Activated T-cell treated with anti-CD3 and anti-CD28 coated beads, Interleukin-2, amount 50 U/mL, for 72 hours (primary cell): ENCODE measurements at places on chromosomes 5 and 9. TPM values are rescaled to one million over a fixed set of nuclear protein-coding genes. Genes with fewer than 3 reads are reported as not detected.
A peak's percentile ranks its signal among the peaks of the same experiment; 100 is the strongest.

DNA sequence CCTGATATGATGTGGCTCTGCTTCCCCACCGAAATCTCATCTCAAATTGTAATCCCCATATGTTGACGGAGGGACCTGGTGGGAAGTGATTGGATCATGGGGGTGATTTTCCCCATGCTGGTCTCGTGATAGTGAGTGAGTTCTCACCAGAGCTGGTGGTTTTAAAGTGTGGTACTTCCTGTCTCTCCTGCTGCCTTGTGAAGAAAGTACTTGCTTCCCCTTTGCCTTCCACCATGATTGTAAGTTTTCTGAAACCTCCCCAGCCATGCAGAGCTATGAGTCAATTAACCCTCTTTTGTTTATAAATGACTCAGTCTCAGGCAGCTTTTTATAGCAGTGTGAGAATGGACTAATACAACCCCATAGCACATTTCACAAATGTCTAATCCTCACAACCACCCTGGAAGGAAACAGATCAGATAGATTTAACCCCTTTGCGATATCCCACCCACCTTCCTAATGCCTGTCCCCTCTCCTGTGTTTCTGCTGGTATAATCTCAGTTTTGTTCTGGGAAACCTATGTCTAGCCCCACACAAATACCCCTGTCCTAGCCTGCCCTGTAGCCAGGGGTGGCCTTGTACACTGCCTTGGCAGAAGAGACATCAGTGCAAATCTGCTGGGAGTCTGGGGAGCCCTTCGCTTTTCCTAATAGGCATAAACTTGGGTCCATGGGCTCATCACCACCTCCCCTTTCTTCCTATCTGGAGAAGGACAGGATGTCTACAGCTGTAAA, 157.0 kb upstream of the RAI14 start:
- DNase-seq, result peak; percentile 45

CCIN gene
- 0.12 TPM for total RNA-seq

FOXD4L5 gene
- total RNA-seq, result 0.25 TPM

DNA sequence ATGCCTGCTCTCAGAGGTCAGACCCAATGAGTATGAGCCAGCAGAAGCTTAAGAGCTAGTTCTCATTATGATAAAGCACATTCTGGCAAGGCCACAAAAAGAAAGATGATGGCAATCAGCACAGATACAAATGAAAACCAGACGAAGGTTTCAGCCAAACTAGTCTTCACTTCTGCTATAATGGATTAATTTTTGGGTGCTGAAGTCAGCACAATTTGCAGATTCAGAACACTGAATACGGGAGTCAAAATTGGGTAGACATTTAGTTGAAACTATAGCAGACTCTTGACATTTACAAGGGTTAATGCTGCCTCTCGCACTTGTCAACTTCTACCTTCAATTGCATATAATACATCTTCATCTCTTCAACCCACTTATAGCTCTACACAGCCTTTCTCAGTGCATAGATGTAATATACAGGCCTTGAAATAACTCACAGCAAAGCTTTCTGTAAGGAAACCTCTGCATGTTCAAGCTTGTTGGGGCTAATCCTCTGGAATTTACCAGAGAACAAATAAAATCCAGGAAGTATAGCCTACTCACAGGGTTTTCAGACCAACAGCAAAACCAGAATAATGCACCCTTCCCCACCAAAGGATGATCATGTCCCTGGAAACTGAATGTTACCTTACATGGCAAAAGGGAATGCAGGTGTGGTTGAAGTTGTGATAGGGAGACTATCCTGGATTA, 77.1 kb downstream of the BAAT start:
- DNase-seq, result no peak

GRCh38 chr5:141489841-141490240, 960 bp downstream of the PCDHGC5 start:
- no peak for DNase-seq

DNA sequence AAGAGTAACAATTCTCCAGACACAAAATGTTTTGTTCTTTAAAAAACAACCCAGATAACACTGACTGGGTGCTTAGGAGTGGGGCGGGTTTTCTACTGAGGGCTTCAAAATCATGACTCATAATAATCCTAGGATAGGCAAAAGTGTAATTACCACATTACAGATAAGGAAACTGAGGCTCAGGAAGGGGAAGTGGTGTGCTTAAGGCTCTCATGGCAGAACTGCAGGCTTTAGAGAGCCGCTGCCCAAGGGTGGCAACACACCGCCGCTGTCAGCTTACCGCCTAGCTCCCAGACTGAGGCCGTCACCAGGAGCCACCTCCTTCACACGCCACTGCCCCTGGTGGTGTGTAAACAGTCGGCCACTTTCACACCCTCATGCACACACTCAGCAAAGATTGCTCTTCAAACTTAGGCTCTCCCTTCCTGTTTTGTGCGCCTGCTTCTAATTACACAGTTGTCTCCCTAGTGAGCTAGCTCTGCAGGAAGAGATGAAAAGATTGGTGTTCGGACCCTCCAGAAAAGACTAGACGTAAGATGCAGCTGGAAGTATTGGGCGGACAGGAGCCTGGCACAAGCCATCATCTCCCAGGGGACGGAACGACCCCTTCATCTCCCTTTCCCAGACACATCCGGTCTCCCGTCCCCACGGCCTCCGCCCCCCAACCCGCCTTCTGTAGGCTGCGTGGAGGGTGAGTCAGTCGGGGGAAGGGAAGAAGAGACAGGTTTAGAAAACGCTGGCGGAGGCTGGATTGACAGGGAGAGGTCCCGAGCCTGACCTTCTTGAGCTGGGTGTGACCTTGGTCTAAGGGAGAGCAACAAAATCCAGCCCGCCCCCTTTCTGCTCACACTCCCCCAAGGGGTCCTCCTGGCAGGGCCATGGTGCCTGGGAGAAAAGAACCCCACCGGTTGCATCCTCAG, 162.7 kb downstream of the SYK start:
- peak; percentile 24 for DNase-seq
